GM20000 (cell line): ENCODE measurements at places on chromosomes 16 and 17.

- peak; percentile 61 for DNase-seq
These were observed 47.5 kb downstream of the HAPSTR1 start for GRCh38 chr16:9138731-9139501.

DNA sequence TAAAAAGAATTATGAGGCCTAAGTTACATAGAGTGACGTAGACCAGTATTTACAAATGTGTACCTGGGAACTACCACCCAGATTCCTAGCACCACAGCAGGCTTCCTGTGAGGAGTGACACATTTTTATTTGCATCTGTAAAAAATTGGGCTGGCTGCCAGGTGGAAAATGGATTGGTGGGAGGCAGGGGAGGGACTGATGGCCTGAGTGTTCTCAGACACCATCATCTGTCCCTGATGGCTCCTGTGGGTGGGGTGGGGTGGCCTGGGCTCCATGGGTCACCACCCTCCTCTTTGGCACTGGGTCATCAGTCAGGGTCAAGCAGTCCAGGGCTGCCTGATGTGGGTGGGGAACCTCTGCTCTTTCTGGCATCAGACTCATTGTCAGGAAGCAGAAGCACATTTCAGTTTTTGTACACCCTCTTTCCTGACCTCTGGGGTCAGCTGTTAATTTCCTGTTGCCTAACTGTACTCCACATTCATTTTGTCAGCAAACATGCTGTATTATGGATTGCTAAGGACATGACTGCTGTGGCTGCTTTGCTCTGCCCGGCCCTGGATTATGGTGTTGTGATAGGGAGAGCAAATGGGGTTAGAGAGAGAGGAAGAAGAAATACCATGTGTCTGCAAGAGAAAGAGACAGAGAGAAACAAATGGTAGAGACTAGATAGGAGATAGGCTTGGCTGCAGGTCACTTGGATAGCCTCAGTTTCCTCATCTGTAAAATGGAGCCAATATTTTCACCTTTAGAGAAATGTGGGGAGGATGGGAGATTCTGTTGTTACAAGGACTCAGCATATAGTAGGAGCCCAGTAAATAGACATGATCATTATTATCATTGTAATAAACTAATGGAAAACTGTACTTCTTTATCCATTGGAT lies 11.6 kb upstream of the MFAP4 start:
- no peak for DNase-seq

DNA sequence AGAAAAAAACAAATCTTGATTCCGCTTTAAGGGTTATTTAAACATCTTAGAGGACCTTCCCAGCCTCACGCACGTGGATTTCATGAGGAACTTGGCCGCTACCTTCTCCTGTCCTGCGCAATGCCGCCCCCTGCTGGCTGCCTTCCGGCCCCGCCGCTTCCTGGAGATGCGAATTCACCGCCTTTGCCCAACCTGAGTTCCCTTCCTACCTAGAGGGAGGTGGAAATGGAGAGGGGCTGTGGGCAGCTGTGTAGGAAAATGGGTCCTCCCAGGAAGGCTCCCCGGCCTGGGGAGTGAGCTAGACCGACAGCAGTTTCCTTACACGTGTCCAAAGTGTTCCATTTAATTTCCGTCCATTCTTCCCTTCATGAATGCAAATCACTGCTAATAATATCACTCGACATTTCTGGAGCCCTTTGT lies 1.0 kb upstream of the ABCC12 start:
- peak; percentile 72 for DNase-seq

DNA sequence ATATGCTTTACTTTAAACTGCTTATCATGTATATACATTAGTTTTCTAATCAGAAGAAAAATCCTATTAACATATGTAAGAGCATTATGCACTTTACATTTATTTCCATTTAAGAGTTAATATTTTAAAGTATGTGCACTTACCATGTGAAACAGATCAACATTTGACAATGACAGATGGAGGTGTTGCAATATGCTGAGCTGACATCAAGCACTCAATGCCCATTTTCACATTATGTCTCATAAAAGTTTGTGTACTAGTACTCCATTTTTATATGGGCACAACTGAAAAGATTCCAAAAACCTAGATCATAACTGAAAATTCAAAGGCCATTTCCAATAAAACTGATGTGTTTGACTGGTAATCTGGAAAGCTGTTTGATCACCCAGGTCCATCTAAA lies 420.9 kb upstream of the SOX9 start:
- DNase-seq: no peak

DNA sequence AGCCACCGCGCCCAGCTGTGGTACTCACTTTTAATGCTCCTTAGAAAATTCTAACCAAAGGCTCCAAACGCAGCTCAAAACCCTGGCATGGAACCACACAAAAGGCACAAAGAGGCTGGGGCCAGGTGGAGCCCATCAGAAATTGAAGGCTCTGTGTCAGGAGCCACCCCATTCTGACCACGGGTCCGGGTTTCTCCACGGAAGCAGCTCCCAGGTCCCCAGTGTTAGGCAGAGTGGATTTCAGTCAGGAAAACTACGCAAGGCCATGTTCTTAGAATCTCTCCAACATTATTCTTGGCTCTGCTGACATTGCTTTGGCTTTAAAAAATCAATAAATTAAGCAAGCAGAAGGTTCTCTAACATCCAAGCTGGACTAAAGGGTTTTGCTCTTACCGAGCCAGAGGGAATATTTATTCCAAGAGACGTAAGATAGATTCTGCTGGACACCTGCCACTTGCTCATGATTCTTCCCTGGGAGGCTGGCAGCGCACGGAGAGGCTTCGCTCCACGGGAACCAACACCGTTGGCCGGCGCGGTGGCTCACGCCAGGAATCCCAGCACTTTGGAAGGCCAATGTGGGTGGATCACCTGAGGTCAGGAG lies 93.5 kb downstream of the NXN start:
- DNase-seq: no peak

- DNase-seq: no peak
These were observed 14.8 kb downstream of the HDAC5 start for GRCh38 chr17:44108440-44109311.

DNA sequence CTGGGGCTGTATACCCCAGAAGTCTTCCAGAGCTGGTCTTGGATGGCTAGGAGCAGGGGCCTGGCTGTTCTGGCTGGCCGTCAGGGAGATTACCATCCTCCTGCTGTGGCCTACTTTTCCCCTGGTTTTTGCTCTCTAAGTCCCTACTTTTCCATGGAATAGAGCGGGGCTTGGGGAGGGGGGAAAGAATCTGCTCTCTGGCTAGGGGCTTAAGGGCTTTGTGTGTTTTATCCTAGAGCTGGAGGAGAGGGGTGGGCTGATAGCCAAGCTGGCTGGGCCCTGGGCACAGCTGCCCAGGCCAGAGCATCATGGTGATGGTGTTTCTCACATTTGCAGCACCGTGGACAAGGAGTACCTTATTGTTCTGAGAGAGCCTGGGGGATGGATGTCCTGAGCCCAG lies 3.6 kb downstream of the NRN1L start:
- DNase-seq: no peak

DNA sequence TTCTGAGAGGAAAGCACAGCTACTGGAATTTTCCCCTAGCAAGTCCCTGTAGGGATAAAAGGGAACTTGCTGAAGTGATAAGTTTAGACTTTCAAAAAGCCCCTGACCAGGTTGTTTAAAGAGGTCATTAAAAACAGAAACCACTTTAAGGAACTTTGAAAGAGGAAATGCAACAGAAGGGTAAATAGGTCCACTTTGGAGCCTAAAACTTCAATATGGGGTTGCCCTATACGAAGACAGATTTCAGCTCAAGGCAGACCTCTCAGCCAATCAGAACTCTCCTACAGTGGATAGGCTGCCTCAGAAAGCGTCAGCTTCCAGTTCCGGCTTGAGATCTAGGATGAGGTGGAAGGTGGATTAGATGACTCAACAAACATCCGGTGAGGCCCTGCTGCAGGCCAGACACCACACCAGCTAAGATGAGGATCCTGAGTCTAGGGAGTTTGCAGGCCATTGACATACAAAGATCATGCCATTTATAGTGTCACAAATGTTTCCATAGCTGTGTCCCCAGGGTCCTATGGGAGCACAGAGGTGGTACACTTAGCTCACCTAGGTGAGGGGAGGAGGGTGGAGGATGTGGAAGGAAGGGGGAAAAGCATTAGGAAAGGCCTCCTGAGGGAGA lies 7.9 kb upstream of the MFSD6L start:
- peak; percentile 92 for DNase-seq

GRCh38 chr17:17539591-17539990 lies 43.4 kb upstream of the RASD1 start:
- DNase-seq: no peak

GRCh38 chr17:36869856-36870719 lies 67.2 kb upstream of the LHX1 start:
- DNase-seq: no peak
